Lung (tissue), 17 donors: ENCODE measurements at places on chromosomes 13 and 19. TPM values are rescaled to one million over a fixed set of nuclear protein-coding genes. Genes with fewer than 3 reads are reported as not detected.

Gene KLHL1
- 0.14 TPM for total RNA-seq

Gene CLC
- total RNA-seq, result 0.46 TPM

Gene VSTM1
- total RNA-seq, result 1.4 TPM

Gene NLRP9
- not detected for total RNA-seq

Gene TSKS
- 0.23 TPM for total RNA-seq

Gene OR10H1
- total RNA-seq, result not detected

Gene CFD
- total RNA-seq, result 185 TPM

DNA sequence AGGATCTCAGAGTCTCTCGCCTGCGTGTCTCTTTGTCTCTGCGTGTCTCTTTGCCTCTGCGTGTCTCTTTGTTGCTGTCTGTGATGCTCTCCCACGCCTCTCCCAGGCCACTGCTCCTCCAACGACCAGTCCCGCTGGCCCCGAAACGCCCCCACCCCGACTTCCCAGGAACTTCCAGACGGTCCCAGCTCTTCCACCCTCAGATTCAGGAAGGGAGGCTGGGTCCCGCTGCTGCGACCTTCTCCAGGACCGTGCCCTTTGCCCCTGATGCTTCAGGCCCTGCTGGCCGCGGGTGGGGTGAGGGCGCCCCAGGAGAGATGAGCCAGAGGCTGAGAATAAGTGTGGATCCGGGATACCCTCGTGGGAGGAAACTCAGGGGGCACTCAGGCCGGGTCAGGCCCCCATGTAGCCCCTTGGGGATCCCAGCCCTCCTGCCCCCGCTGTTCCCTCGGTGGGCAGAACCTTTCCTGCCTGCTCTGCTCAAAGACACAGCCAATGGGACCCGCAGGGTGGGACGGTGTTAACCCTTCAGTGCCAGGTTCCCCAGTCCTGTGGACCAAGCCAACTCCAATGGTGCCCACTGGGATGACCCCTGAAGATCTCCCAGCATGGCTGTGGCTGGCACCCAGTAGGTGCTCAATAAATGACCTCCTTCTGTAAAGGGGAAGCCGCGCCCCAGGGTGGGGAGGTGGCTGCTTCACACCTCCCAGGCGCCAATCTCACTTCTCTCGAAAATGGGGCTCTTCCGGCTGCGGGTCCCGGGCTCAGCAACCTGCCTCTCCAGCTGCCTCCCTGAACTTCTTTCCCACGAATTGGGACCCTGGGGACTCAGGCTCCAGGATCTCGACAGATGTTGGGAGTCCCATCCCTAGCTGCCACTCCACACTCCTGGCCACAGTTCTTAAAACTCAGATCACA lies 1.5 kb upstream of the S1PR5 start:
- H3K36me3 ChIP-seq, result no peaks in the 10 kb centered on the region
- DNase-seq, result no peak
- H3K27ac ChIP-seq, result no peak overlapping the region
- H3K4me1 ChIP-seq, result peaks cover 4% of the 10 kb centered on the region
- peaks cover 17% of the 10 kb centered on the region for H3K27me3 ChIP-seq

GRCh38 chr13:95603887-95604555 lies 40.5 kb downstream of the DZIP1 start:
- H3K4me1 ChIP-seq, result no peaks in the 10 kb centered on the region
- H3K36me3 ChIP-seq, result peaks cover 33% of the 10 kb centered on the region
- H3K4me3 ChIP-seq, result no peak overlapping the region
- no peak for DNase-seq
- no peaks in the 10 kb centered on the region for H3K27me3 ChIP-seq

DNA sequence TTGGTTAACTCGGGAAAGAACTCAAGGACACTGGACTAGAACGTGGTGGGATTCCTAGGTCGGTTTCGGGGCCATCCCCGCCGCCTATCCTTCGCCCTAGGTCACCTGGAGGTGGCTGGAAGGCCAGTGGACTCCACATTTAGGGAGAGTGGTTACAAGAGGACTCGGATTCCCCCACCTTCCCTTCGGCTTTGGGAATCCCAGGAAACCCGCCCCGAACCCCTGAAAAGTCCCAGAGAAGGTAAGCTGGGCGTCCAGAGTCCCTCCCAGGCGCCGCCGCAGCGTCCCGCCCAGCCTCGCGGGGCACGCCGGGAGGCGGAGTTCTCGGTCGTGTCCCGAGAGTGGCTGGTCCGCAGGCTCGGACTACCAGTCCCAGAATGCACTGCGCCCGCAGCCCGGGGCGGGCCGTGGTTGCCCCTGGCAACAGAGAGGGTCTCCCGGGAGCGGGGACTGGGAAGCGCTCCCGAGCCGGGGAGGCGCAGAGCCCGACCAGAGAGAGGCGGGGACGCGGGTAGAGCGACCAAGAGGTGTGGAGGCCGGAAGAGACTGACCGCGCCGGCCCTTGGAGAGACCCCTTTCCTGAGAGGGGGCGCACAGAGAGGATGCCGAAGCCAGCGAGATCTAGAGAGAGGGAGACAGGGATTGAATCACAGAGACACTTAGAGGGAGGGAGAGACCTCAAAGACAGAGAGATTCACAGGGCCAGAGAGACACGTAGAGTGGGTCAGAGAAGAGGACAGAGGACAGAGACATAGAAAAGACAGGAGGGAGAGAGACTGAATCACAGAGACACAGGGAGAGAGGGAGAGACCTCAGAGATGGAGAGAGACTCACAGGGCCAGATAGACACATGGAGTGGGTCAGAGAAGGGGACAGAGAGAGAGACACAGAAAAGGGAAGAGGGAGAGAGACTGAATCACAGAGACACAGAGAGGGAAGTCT lies 2.6 kb upstream of the PRKCG start:
- H3K27ac ChIP-seq, result peak overlapping the region; percentile 57
- H3K4me3 ChIP-seq, result peak overlapping the region; percentile 35
- peak; percentile 98 for DNase-seq
- peaks cover 8% of the 10 kb centered on the region for H3K36me3 ChIP-seq
- H3K27me3 ChIP-seq, result peaks cover 36% of the 10 kb centered on the region
- peaks cover 3% of the 10 kb centered on the region for H3K4me1 ChIP-seq

GRCh38 chr19:53076984-53077383 lies 26.2 kb downstream of the ZNF160 start:
- no peaks in the 10 kb centered on the region for H3K4me1 ChIP-seq
- no peak overlapping the region for H3K4me3 ChIP-seq
- no peaks in the 10 kb centered on the region for H3K27me3 ChIP-seq
- no peak overlapping the region for H3K27ac ChIP-seq

DNA sequence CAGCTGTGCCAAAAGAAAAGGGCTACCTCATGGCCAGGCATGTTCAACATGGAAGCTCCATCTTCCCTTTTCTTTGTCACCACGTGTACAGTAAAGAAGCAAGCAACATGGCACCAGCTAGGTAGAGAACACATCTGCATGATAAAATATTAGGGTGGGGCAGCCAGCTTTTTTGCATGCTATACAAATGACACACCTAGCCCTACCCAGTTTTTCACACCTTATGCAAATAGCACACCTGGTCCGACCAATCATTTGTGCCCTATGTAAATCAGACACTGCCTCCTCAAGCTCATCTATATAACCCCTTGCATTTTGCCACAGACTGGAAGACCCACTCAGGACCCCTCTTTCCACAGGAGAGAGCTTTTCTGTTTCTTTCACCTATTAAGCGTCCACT lies 85.5 kb downstream of the STOML3 start:
- no peaks in the 10 kb centered on the region for H3K4me1 ChIP-seq
- no peaks in the 10 kb centered on the region for H3K27me3 ChIP-seq
- H3K4me3 ChIP-seq, result no peak overlapping the region
- no peak overlapping the region for H3K27ac ChIP-seq

DNA sequence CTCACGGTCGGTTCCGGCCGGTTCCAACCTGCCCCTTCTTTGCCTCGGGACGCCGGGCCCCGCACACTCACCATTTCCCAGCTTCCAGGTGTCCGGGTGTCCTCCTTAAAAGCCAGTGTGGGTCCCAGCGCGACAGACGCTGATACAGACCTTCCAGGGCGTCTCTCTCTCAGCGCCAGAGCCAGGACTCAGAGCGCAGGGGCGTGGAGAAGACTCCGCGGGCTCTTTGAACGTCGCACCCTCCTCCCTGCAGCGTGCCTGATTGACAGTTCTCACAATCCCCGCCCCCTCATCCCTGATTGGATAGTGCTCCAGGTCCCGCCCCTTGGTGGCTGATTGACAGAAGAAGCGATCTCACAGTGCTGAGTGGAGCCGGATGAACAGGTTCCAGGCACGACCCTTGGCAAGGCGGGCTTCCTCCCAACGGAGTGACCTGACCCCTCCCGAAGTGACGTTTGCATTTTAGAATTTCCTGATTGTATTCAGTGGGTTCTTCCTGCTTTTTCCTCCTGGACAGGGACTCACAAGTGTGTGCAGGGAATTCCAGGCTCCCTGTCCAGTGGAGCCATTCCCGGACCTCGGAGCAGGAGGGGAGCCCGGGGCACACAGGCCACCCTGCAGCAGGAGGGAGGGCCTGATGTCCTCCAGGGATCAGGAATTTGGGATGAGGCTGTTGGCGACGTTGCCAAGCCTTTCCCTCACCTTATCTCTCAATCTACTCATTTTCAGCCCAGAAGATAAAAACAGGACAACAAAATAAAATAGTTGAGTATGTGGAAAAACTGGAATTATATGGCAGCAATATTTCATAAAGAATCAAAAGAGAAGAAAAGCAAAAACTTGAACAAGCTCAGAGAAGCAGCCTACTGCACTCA lies at the start of gene ZNF823:
TSS of gene ZNF823 (minus strand) at position 201 of the 875 bp plus-strand sequence. CDS start at position 74, 127 bp downstream.
- no peaks in the 10 kb centered on the region for H3K27me3 ChIP-seq
- H3K27ac ChIP-seq, result peak within 1 kb of the TSS; percentile 97
- H3K4me3 ChIP-seq, result peak within 1 kb of the TSS; percentile 76
- H3K4me1 ChIP-seq, result peaks cover 19% of the 10 kb centered on the region
- peak; percentile 100 for DNase-seq

- no peaks in the 10 kb centered on the region for H3K27me3 ChIP-seq
- peaks cover 12% of the 10 kb centered on the region for H3K4me1 ChIP-seq
- no peak overlapping the region for H3K27ac ChIP-seq
- H3K4me3 ChIP-seq, result no peak overlapping the region
- no peak for DNase-seq
- no peaks in the 10 kb centered on the region for H3K36me3 ChIP-seq
Measured at GRCh38 chr13:46607768-46608564, 55.0 kb downstream of the LRCH1 start.

DNA sequence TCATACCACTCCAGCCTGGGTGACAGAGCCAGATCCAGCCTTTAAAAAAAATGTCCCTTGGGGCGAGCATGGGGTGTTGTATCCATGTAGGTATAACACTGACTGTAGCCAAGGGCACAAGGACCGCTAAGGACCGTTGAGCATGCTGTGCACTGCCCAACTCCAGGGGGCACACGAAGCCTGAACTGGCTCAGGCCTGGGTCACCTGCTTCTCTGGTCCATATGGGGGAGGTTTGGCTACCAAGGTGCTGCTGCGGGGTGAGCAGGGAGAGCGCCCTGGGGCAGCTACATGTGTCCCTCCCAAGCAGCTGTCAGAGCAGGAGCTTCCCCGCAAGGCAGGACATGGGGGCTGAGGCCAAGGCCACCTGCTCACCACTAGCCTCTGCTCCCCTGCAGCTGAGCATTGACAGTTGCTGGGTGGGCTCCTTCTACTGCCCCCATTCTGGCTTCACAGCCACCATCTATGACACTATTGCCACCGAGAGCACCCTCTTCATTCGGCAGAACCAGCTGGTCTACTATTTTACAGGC lies 16.3 kb downstream of the CATSPERG start:
- H3K27me3 ChIP-seq, result peaks cover 4% of the 10 kb centered on the region
- no peak overlapping the region for H3K27ac ChIP-seq
- DNase-seq, result no peak
- H3K4me3 ChIP-seq, result no peak overlapping the region
- H3K4me1 ChIP-seq, result no peaks in the 10 kb centered on the region

GRCh38 chr19:33332248-33332647 lies 29.9 kb upstream of the CEBPA start:
- DNase-seq, result no peak
- no peak overlapping the region for H3K4me3 ChIP-seq
- no peaks in the 10 kb centered on the region for H3K4me1 ChIP-seq
- no peaks in the 10 kb centered on the region for H3K27me3 ChIP-seq
- H3K36me3 ChIP-seq, result no peaks in the 10 kb centered on the region

- DNase-seq, result no peak
- no peak overlapping the region for H3K27ac ChIP-seq
- H3K36me3 ChIP-seq, result peaks cover 4% of the 10 kb centered on the region
- no peak overlapping the region for H3K4me3 ChIP-seq
- H3K27me3 ChIP-seq, result no peaks in the 10 kb centered on the region
Measured at GRCh38 chr13:48393698-48394085, 19.2 kb downstream of the LPAR6 start.

GRCh38 chr19:35487656-35488182 lies 2.5 kb downstream of the KRTDAP start:
- DNase-seq, result peak; percentile 29
- H3K4me1 ChIP-seq, result no peaks in the 10 kb centered on the region
- H3K27ac ChIP-seq, result no peak overlapping the region

- H3K36me3 ChIP-seq, result no peaks in the 10 kb centered on the region
- H3K27me3 ChIP-seq, result no peaks in the 10 kb centered on the region
- peak; percentile 58 for DNase-seq
- H3K4me1 ChIP-seq, result no peaks in the 10 kb centered on the region
- peak overlapping the region; percentile 89 for H3K27ac ChIP-seq
- peak overlapping the region; percentile 87 for H3K4me3 ChIP-seq
Measured at GRCh38 chr13:51222686-51223559, 725 bp downstream of the FAM124A start.
